ENCODE measurements at places on chromosomes 12 and 14.

DNA sequence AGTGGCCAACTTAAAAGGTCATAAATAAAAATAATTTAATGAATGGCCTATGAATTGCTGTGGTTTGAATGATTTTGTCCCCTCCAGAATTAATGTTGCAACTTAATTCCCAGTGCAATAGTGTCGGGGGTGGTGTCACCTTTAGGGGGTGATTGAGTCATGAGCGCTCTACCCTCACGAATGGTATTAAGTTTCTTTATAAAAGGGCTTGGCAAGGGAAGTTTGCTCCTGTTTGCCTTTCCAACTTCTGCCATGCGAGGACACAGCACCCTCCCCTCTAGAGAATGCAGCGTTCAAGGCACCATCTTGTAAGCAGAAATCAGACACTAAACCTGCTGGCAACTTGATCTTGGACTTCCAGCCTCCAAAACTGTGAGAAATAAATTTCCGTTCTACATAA lies 253.3 kb downstream of the ATXN7L3B start:
- DNase-seq, result no peak

- no peak for DNase-seq
Observed at GRCh38 chr12:104504146-104504545, 47.4 kb downstream of the CHST11 start.

- DNase-seq, result no peak
Observed at GRCh38 chr12:124451637-124452243, 115.7 kb downstream of the NCOR2 start.

DNA sequence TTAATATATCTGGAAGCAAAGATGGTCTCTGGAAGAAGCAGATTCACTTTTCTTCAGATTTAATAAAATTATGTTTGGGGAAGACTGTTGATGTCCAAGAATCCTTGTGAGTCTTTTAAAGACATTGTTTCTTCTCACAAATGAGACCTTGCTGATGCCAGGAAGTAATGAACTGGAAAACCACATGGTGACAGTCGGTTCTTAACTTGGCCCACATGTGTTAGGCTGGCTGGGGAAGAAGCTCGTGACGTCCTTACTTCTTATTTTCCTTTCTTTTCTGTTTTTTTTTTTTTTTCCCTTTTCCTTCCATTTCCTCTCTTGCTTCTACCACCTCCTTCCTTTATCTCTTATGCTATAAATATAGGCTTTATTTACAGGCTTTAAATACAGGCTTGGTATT lies 950.2 kb downstream of the BCL11B start:
- no peak for DNase-seq

DNA sequence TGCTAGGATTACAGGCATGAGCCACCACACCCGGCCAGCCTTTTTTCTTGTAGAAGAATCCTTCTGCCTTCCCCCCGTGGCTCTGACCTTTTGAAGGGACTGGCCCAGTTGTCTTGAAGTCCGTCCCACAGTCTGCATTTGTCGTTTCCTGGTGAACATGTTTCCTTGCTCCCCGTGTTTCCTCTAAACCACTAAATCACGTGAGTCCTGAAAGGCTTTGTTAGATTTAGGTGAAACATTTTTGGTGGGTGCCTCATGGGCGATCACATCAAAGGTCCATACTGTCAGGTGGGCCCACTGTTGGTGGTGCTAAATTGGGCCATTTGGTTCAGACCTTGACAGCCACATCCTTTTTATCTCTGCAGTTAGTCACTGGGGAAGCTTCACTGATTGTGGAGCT lies 26.3 kb downstream of the MLXIP start:
- DNase-seq, result no peak

GRCh38 chr12:30484658-30485057 lies 211.0 kb downstream of the IPO8 start:
- DNase-seq, result no peak

GRCh38 chr12:120767071-120768024 lies 41.7 kb downstream of the ACADS start:
- DNase-seq, result no peak

- no peak for DNase-seq
Observed at GRCh38 chr12:95857156-95857555, 1.6 kb upstream of the SNRPF start.

DNA sequence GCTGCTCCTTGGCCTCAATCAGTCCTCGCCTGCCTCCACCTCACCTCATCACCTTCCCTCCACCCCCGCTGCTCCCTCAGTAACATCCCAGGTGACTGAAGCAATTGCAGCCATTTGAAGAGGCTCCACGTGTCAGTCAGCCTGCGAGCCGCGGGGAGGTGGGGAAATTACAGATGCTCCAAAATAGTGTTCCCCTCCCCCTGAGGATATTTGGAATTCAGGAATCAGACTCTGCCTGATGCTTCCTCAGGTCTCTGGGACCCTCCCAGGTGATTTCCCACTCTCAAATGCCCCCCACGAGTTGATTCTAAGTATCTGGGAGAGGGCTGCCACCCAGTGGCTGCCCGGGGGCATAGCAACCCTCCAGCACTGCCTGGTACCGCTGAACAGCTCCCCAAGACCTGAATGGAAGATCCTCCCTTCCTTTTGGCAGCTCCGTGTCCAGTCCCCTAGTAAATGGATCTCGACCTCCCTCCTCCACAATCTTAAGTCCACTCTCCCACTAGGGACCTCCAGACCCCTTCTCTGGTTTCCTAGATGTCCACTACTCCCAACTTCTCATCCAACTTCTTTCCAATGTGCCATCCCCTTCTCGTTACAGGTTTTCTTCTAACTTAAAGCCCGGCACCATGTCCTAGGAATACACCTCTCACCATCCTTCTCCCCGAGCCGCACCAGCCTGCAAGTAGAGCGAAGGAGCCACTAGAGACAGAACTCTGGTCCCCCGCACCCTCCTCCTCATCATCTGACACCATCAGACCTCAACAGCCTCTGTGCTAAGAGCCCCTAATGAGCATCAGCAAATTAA lies 1.4 kb upstream of the ASIC1 start:
- DNase-seq, result peak; percentile 28

- peak; percentile 6 for DNase-seq
Observed at GRCh38 chr12:126874427-126875026, 1392.4 kb upstream of the TMEM132C start.

GRCh38 chr14:69673104-69673503 lies 61.7 kb downstream of the SUSD6 start:
- DNase-seq, result no peak

DNA sequence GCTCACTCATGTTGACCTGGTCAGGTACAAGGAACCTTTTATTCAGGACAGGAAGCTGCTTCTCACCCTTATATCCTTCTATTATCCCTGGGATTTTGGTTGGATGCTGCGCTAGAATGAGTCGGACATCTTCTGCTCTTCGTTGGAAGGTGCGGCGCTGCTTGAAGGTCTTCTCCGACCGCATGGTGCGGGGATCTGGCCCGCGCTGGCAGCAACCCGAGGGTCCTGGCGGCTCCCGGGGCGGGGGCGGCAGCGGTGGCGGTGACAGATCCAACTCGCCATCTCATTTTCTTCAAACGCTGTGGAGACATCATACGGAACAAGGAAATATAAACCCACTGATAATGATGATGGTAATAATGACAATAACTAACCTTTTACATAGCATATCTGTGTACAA lies 126.3 kb downstream of the ATXN7L3B start:
- DNase-seq, result no peak

DNA sequence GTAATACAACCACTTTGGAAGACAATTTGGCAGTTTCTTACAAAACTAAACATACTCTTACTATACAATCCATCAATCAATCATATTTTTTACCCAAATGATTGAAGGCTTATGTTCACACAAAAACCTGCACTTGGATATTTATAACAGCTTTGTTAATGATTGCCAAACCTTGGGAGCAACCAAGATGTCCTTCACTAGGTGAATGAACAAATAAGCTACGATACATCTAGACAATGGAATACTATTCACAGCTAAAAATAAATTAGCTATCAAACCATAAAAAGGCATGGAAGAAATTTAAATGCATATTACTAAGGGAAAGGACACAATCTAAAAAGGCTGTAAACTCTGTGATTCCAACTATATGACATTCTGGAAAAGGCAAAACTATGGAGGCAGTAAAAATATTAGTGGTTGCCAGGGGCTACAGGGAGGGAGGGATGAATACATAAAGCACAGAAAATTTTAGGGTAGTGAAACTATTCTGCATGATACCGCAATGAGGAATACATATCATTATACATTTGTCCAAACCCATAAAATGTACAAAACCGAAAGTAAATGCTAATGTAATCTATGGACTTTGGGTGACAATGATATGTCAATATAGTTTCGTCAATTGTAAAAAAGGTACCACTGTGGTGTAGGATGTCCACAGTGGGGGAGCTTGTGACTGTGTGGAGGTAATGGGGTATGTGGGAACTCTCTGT lies 70.5 kb downstream of the GPR65 start:
- no peak for DNase-seq

GRCh38 chr14:44383636-44384035 lies 123.4 kb downstream of the FSCB start:
- DNase-seq, result no peak

- DNase-seq, result peak; percentile 28
Observed at GRCh38 chr14:64364907-64365306, 23.2 kb upstream of the MTHFD1 start.

DNA sequence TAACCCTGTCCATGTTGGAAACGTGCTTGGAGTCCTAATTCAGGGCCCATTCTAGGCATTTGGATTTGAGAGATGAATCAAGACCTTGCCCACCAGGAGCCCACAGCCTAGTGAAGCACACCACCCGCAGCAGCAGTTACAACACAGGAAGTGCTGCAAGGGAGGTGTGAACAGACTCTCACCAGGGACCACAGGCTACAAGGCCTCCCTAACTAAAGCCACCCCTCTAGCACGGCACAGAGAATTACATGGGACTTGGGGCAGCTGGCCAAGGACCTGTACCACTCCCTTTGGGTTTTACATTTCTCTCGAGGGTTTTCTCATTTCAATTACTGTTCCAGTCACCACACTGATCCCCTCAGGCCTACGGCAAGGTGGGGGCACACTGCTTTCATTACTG lies 49.5 kb upstream of the FOXN3 start:
- no peak for DNase-seq

GRCh38 chr14:103569408-103569807 lies 6.6 kb downstream of the COA8 start:
- no peak for DNase-seq

DNA sequence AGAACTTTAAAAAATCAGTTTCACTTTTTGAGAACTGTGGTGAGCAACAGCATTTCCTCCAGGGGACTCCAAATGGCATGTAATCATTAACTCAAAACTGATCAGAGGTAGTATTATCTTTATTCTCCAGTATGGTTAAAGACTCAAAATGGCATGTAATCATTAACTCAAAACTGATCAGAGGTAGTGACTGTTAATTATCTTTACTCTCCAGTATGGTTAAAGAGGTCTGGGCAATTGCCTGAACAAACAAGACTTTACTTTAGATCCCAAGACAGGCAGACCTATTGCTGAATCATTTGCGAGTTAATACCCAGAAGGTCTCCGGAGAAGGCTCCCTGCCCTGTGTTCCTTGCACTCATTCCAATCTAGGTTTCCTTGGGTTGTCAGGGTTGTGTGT lies 6.6 kb upstream of the ACADS start:
- no peak for DNase-seq

DNA sequence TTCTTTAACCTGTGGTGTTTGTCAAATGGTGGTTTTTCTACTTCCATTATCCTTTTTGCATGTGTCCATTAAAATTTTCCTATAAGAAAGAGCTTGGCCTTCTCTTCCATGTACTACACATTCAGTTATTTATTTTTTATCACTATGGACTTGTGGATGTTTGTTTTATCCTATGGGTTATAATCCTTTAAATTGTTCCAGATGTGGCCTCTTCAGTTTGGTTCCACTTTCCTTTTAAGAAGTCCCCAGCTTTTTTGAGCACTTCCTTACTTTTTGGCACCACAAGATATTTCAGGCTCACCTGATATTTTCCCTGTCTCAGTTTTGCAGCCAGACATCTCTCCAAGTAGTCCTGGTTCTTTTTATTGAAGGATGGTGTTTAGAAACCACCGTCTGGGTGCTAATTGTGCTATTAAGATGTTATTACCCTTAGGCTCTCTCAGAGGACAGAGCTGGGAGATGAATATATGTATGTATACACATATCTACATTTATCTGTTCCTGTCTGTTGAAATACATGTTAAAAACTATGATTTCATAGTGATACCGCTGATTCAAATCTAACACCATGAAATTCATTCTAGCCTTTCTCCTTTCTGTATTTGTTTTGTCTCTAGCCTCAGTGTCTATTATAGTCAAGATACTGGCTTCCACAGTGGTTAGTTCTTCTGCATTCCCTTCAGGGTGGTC lies 408.5 kb upstream of the RGS6 start:
- peak; percentile 26 for DNase-seq

All from fibroblast of the conjunctiva (primary cell).